Dermis blood vessel endothelial cell (primary cell): ENCODE measurements at places on chromosomes 5 and 9. TPM values are rescaled to one million over a fixed set of nuclear protein-coding genes. Genes with fewer than 3 reads are reported as not detected.

IGFBPL1 gene
- 0.17 and 0.23 TPM in 2 replicates for total RNA-seq

ARHGEF39 gene
- 0.34 and 3.1 TPM in 2 replicates for total RNA-seq

CCDC107 gene
- 8.5 and 12.4 TPM in 2 replicates for total RNA-seq

RASGEF1C gene
- total RNA-seq = not detected in 2 replicates

GBA2 gene
- total RNA-seq = 95.2 and 121 TPM in 2 replicates

PCDHB2 gene
- 0.88 and 1.4 TPM in 2 replicates for total RNA-seq

PHF24 gene
- total RNA-seq = not detected in 2 replicates

FOXD4L4 gene
- 0.09 and 0.17 TPM in 2 replicates for total RNA-seq

SEMA5A gene
- total RNA-seq = 0.14 and 0.17 TPM in 2 replicates

CDH6 gene
- total RNA-seq = 0.56 and 1.5 TPM in 2 replicates

RARS1 gene
- 141 and 175 TPM in 2 replicates for total RNA-seq

SNCAIP gene
- total RNA-seq = 35.9 and 93.1 TPM in 2 replicates

TIMD4 gene
- not detected in 2 replicates for total RNA-seq

KIAA0825 gene
- total RNA-seq = 1.0 and 1.9 TPM in 2 replicates

NIM1K gene
- under 0.01 and 0.05 TPM in 2 replicates for total RNA-seq

OTULINL gene
- total RNA-seq = 0.34 and 0.56 TPM in 2 replicates

RNF208 gene
- total RNA-seq = 0.14 TPM in 1 of 2 replicates, not detected in the other

TMEFF1 gene
- total RNA-seq = 9.2 and 19.3 TPM in 2 replicates

ARSB gene
- 15.7 and 17.9 TPM in 2 replicates for total RNA-seq

ST8SIA4 gene
- 3.1 and 4.3 TPM in 2 replicates for total RNA-seq

FUT7 gene
- total RNA-seq = not detected in 2 replicates
